ENCODE measurements at places on chromosomes 6 and 20.

DNA sequence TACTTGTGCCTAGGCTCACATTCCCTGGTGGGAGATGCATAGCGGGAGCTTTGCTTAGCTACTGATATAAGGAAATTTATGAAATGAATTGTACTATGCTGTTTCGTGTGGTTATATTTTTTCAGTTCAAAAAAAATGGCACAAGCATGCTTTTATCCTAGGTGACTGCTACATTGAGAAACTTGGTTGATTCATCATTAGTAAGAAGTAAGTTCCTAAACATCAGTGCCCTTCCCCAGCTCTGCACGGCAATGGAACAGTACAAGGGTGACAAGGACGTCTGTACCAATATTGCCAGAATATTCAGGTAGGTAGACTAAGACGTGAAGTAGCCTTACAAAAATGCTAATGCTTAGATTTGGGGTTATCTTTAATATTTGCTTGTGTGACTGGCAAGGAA lies 79.7 kb downstream of the ARMC2 start:
- no peak for DNase-seq

GRCh38 chr20:51624157-51624731 lies 81.7 kb upstream of the NFATC2 start:
- peak; percentile 43 for DNase-seq

GRCh38 chr6:14593286-14593685 lies 475.7 kb downstream of the CD83 start:
- DNase-seq = no peak

DNA sequence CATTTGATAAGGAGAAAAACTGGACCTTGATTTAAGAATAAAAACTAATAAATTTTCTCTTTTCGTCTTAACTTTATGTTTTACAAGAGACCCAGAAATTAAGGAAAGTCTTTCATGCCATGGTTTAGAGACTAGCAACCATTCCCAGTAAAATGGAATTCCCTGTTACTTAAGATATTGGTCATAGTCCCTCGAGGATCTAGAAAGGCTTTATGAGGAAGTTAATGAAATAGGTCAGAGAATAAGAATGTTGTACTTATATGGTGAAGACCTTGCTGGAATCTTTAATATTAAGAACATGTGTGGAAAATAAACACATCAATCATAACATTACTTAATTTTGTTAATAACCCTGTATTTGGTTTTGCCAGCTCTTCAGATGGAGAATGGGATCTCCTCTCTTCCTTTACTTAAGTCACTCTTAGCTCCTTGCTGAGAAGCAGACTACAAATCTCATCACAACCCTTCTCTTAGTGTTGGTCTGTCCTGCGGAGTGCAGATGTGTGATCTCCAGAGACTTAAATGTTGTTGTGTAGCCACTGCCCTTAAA lies 382.9 kb downstream of the QKI start:
- DNase-seq = no peak

- no peak for DNase-seq
Measured at GRCh38 chr6:111864138-111865048, 8.9 kb downstream of the FYN start.

GRCh38 chr20:33702861-33703260 lies 16.7 kb upstream of the E2F1 start:
- DNase-seq = no peak

- DNase-seq = no peak
Measured at GRCh38 chr6:157944983-157945931, 36.4 kb upstream of the SYNJ2 start.

DNA sequence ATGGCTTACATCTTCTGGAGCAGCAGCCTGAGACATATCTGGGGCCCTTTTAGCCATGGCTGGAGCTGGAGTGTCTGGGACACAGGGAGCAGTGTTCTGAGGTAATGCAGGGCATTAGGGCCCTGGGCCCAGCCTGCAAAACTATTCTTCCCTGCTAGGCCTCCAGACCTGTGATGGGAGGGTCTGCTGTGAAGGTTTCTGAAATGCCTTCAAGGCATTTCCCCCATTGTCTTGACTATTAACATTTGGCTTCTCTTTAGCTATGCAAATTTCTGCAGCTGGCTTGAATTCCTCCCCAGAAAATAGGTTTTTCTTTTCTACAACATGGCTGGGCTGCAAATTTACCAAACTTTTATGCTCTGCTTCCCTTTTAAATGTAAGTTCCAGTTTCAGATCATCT lies 61.5 kb downstream of the EDN1 start:
- DNase-seq = no peak

GRCh38 chr6:72649032-72649984 lies 27.4 kb downstream of the KCNQ5 start:
- DNase-seq = no peak

GRCh38 chr6:127403636-127404035 lies 55.6 kb downstream of the KIAA0408 start:
- no peak for DNase-seq

- DNase-seq = no peak
Measured at GRCh38 chr20:49635166-49635565, 67.2 kb upstream of the PTGIS start.

- no peak for DNase-seq
Measured at GRCh38 chr6:93416571-93417420, 2.6 kb downstream of the EPHA7 start.

- no peak for DNase-seq
Measured at GRCh38 chr6:137236581-137237355, 17.6 kb upstream of the IFNGR1 start.

- no peak for DNase-seq
Measured at GRCh38 chr6:153125032-153125431, 6.0 kb downstream of the RGS17 start.

GRCh38 chr20:58135441-58136148 lies 92.9 kb downstream of the ANKRD60 start:
- DNase-seq = no peak

DNA sequence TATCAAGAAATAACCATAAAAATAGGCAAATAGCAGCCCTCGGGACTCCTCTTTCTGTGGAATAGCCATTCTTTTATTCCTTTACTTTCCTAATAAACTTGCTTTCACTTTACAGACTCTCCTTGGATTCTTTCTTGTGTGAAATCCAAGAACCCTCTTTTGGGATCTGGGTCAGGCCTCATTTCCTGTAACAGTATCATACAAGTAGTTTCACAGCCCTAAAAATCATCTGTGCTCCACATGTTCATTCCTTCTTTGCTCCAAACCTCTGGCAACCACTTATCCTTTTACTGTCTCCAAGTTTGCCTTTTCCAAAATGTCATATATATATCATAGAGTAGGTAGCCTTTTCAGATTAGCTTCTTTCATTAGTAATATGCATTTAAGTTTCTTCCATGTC lies 13.5 kb upstream of the NT5E start:
- no peak for DNase-seq

DNA sequence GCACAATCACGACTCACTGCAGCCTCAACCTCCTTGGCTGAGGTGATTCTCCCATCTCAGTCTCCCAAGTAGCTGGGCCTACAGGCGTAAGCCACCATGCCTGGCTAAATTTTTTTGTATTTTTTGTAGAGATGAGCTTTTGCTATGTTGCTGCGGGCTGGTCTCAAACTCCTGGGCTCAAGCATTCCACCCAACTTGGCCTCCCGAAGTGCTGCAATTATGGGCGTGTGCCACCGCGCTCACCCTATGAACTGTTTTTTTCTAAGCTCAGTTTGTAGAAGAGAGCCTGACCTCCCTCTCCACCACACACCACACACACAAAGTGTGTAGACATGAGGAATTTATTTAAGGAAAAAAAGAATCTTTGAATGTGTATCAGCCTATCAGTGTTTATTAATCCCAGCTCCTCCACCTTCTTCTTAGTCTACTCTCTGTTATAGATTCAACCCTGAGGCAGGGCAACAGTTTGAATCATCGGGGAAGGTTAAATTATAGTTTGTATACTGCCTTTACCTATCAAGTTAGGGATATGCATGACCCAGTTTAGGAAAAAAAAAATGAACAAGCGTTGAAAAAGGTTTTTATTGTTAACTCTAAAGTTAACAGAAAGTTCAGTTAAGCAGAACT lies 74.1 kb downstream of the PLEKHG1 start:
- DNase-seq = no peak

DNA sequence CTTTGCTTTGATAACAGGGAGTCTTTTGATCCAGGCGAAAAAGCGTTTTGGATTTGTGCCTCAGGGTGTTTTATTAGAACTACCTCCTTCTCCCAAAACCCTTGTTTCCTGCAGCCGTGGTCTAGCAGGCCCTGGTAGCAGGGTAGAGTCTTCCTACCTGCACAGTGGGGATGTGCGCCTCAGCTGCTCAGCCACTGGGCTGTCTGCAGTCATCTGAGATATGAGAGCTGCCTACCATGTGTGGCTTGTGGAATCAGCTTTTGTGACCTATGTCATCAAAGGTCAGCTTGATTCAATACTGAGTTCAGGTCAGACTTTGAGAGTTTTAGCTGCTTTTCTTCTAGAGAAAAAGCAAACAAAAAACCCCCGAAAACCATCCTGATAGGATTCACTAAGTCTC lies 279.5 kb downstream of the CLIC5 start:
- no peak for DNase-seq

DNA sequence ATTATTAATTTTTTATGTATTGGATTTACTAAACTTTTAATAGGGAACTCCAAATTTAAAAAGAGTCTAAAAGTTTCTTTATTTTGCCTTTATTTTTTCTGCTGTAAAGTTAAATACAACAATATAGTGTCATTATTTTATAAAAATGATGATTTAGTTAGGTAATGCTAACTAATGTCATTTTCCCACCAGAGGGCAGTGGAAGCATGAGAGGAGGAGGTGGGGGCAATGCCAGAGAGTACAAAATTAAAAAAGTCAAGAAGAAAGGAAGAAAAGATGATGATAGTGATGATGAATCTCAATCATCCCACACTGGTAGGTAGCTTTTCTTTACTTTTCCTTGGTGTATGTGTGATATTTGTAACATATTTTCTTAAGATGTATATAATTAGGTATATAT lies 20.2 kb upstream of the FHL5 start:
- no peak for DNase-seq

DNA sequence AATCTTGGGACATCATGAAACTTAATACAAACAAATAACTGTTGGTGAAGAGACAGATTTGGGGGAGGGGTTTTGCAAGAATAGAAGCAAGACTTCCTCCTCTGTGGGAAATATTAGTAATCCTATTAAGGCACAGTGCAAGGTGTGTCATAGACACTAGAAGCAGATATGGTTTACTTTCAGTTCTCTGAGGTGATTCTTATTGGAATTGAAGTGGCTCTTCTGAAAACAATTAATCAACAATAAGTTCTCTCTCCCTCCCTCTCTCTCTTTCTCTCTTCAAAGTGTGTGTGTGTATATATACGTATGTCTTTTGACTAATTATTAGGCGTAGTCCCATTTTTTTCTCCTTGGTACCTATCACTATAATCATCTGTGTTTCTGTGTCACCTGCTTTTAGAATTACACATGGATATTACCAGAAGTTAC lies 99.8 kb downstream of the HIVEP2 start:
- no peak for DNase-seq

DNA sequence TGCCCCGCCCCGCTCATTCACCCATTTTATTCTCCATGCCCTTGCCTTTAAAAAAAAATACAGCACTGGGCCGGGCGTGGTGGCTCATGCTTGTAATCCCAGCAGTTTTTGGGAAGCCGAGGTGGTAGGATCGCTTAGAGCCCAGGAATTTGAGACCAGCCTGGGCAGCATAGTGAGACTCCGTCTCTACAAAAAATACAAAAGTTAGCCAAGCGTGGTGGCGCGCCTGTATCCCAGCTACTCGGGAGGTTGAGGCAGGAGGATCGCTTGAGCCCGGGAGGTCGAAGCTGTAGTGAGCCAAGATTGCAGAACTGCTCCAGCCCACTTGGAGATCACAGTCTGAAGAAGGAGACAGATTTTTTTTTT lies 407 bp upstream of the KIF6 start:
- DNase-seq = no peak

DNA sequence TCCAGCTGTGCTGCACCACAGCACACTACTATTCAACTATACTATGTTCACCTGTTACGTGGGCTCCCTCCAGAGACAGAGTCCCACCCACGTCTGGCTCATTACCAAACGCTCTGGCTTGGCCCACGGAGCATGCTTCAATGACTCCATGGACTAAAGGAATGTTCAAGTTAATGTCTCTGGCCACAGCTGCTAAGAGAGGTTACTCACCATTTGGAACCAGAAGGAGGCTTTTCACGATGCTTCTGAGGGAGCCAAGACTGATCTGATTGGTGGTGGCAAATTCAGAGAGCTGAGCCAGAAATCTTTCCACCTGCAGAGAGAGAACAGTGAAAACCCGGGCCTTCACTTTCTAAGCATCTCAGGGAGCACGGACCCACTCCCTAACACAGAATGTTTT lies 15.6 kb downstream of the COMMD7 start:
- DNase-seq = no peak

- no peak for DNase-seq
Measured at GRCh38 chr6:35775031-35775430, 1.4 kb upstream of the CLPSL2 start.

GRCh38 chr6:131281471-131282270 lies 146.4 kb downstream of the AKAP7 start:
- DNase-seq = peak; percentile 12

GRCh38 chr6:251920-252319 lies 40.4 kb upstream of the DUSP22 start:
- DNase-seq = no peak

DNA sequence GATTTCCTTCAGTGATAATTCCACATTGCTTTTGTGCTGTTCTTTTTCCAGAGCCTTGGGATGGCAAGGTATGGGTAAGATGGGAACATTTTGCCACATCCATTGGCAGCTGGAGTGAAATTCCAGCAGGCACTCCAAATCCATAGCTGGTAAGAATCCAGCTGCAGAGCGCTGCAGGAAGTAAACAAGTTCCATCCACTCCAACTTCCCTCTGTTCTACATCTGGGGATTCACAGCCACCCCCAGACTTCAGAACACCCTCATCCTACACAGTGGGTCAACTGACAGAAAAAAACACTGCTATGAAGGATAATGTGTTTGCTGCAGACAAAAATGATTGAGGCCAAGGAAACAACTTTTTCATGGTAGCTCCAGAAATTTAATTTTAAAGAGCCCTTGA lies 747.8 kb downstream of the MAFB start:
- no peak for DNase-seq

GRCh38 chr6:87118054-87118453 lies 23.1 kb upstream of the CGA start:
- DNase-seq = no peak

- DNase-seq = no peak
Measured at GRCh38 chr20:20227013-20227571, 140.8 kb upstream of the INSM1 start.

GRCh38 chr6:148565930-148566663 lies 180.7 kb upstream of the UST start:
- DNase-seq = no peak

- no peak for DNase-seq
Measured at GRCh38 chr6:41658636-41659035, 20.4 kb downstream of the MDFI start.

DNA sequence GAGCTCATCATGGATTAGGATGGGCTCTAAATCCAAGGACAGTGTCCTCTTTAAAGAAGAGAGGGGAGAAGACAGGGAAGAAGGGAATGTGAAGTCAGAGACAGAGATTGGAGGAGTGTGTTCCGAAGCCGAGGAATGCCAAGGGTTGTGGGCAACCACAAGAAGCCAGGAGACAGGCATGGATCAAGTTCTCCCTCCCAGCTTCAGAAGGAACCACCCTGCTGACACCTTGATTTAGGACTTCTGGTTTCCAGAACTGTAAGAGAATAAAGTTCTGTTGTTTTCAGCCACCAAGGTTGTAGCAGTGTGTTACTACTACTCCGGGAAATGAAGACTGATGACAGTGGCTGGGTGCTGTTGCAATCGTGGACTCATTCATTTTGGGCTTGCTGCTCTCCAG lies 120.1 kb downstream of the RPS12 start:
- no peak for DNase-seq

- no peak for DNase-seq
Measured at GRCh38 chr6:38573801-38574395, 65.8 kb downstream of the BTBD9 start.
